ENCODE measurements at places on chromosomes 2 and 18.

GRCh38 chr18:49626842-49627467 is 65.1 kb downstream of the LIPG start:
- no peak overlapping the region for H3K4me3 ChIP-seq
- no peaks in the 10 kb centered on the region for H3K4me1 ChIP-seq
- H3K36me3 ChIP-seq: no peaks in the 10 kb centered on the region
- H3K27ac ChIP-seq: no peak overlapping the region
- no peaks in the 10 kb centered on the region for H3K27me3 ChIP-seq

DNA sequence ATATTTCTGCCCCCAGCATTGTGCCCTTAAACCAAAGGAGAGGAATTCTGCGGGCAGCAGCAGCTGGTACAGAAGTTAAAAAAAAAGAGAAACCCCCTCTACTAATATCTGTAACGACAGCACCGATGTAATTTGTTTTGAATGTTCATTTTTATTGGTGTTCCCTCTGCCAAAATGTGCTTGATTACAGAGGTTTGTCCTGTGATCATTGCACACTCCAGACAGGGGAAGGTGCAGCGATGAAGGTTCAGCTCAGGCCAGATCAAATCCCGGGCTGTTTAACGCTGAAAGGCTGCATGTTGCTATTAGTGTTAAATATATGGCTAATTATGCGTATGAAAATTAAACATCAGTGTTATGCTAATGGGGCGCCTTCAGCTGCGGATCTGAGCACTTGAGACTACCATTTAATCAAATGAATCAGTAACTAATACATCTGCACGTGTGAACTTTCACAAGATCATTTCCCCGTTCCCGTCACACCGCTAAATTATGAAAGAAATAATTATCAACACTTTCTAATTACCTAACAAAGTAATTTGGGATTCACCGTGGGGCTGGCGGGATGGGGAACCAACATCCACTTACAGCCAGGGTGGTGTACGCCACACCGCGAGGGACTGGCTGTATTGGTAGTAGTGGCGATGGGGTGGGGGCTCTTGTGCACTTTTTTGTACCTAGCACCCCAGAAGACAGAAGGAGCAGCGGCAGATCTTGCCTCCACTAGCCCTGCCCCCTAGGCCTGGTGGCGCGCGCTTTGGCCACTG is 1.5 kb upstream of the DLX1 start:
- DNase-seq: no peak
- H3K4me3 ChIP-seq: no peak overlapping the region
- H3K36me3 ChIP-seq: no peaks in the 10 kb centered on the region
- H3K27ac ChIP-seq: no peak overlapping the region
- H3K4me1 ChIP-seq: peaks cover 11% of the 10 kb centered on the region

DNA sequence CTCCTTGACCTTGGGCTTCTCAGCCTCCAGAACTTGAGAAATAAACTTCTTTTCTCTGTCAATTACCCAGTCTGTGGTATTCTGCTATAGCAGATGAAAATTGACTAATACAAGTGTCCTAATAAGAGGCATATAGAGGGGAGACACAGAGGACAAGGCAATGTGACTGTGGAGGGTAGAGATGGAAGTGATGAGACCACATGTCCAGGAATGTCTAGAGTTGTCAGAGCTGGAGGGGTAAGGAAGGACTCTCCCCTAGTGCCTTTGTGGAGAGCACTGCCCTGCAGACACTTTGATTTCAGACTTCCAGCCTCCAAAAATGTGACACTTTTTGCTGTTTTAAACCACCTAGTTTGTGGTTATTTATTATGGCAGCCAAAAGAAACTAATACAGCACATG is 74.4 kb downstream of the ACKR3 start:
- no peak overlapping the region for H3K4me3 ChIP-seq
- H3K27ac ChIP-seq: no peak overlapping the region
- H3K27me3 ChIP-seq: no peaks in the 10 kb centered on the region

- H3K36me3 ChIP-seq: no peaks in the 10 kb centered on the region
- peak overlapping the region; percentile 80 for H3K27ac ChIP-seq
- peaks cover 25% of the 10 kb centered on the region for H3K4me1 ChIP-seq
- peak overlapping the region; percentile 6 for H3K4me3 ChIP-seq
Measured at GRCh38 chr18:48841381-48842258, 109.1 kb downstream of the SMAD7 start.

DNA sequence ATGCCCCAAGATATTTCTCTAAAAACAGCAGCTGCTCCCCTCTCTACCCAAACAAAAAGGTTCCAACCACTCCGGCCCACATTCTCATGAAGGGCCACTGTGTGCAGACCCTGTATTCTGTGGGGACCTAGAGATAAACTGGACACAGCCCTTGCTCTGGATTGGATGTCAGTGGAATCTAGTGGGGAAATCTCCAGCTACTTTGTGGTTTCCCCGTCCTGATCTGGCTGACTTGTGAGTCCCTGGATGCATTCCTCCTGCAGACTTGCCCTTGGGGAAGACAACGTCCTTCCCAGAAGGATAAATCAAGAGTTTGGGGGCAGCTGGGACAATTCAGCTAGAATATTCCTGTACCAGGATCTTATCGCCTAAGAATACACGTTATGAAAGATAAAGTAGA is 151.1 kb downstream of the FSHR start:
- H3K27me3 ChIP-seq: no peaks in the 10 kb centered on the region
- H3K27ac ChIP-seq: peak overlapping the region; percentile 55
- H3K4me3 ChIP-seq: no peak overlapping the region
- no peak for DNase-seq
- H3K4me1 ChIP-seq: no peaks in the 10 kb centered on the region

- H3K27me3 ChIP-seq: no peaks in the 10 kb centered on the region
- no peak for DNase-seq
- no peak overlapping the region for H3K27ac ChIP-seq
- no peaks in the 10 kb centered on the region for H3K4me1 ChIP-seq
- no peak overlapping the region for H3K4me3 ChIP-seq
- no peaks in the 10 kb centered on the region for H3K36me3 ChIP-seq
Measured at GRCh38 chr2:1514391-1515072, 101.3 kb downstream of the TPO start.

DNA sequence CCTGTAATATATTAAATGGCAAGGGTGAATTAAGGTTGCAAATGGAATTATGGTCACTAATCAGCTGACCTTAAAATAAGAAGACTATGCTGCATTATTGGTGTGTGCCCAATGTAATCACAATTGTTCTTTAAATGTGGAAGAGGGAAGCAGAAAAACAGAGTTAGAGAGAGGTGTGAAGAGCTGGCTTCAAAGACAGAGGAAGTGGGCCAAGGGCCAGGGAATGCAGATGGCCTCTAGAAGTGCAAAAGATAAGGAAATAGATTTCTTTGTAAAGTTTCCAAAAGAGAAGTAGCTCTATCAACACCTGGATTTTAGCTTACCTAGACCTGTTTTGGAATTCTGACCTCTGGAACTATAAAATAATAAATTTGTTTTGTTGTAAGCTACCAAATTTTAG is 276.0 kb downstream of the LRRTM1 start:
- H3K27me3 ChIP-seq: no peaks in the 10 kb centered on the region
- no peaks in the 10 kb centered on the region for H3K36me3 ChIP-seq
- H3K4me1 ChIP-seq: peaks cover 5% of the 10 kb centered on the region

DNA sequence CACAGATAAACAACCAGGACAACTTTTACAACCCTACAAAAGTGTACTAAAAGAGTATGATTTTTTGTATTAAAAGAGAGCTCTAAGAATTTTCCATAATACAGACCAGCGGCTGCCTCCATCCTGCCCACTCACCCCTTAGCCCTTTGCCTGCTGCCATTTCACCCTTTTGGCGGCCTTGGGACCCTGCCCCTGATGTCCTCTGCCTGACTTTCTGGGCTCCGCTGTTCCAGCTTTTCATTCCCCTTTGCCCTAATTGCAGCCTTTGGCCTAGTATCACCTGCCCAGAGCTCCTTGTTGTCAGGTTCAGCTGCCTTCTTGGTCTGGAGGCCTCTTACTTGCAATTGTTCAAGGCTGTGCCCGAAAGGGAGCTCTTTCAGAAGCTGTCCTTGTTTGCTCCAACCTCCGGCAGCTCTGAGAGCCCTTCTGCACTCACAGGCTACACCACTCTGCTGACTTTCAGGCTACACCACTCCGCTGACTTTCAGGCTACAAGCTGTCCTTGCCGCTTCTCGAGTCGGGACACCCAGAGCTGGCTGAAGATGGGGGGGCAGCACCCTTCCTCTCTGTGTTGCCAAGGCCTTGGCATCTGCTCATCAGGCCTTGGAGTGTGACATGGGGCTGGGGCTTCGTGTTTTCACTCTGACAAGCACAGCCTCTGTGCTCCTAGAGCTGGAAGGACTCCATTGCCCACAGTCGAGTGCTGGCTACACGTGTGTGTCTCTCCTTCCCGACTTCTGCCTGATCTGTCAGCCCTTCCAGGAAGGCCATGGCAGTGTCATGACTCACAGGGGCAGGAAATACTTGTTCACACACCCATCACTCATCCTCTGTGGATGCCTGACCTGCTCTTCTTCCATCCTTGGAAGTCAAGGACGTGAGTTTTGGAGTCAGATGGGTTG is 43.1 kb upstream of the HDAC4 start:
- H3K4me1 ChIP-seq: no peaks in the 10 kb centered on the region
- peaks cover 19% of the 10 kb centered on the region for H3K27me3 ChIP-seq
- H3K27ac ChIP-seq: no peak overlapping the region
- no peaks in the 10 kb centered on the region for H3K36me3 ChIP-seq
- H3K4me3 ChIP-seq: no peak overlapping the region

GRCh38 chr18:10912790-10913545 is 236.4 kb downstream of the PIEZO2 start:
- H3K4me3 ChIP-seq: no peak overlapping the region
- no peaks in the 10 kb centered on the region for H3K4me1 ChIP-seq
- DNase-seq: no peak

GRCh38 chr2:194686569-194686968 is 970.5 kb upstream of the SLC39A10 start:
- no peaks in the 10 kb centered on the region for H3K36me3 ChIP-seq
- H3K4me1 ChIP-seq: peaks cover 3% of the 10 kb centered on the region
- DNase-seq: no peak

GRCh38 chr2:238061315-238062202 is 758 bp downstream of the SCLY start:
- DNase-seq: peak; percentile 83
- H3K4me1 ChIP-seq: peaks cover 5% of the 10 kb centered on the region

GRCh38 chr18:3223356-3223755 is 3.6 kb upstream of the MYOM1 start:
- no peak overlapping the region for H3K27ac ChIP-seq
- peaks cover 16% of the 10 kb centered on the region for H3K4me1 ChIP-seq
- no peak overlapping the region for H3K4me3 ChIP-seq
- H3K27me3 ChIP-seq: no peaks in the 10 kb centered on the region

GRCh38 chr2:113679457-113679856 is 52.4 kb downstream of the RABL2A start:
- DNase-seq: peak; percentile 49
- no peak overlapping the region for H3K4me3 ChIP-seq
- no peaks in the 10 kb centered on the region for H3K36me3 ChIP-seq
- no peak overlapping the region for H3K27ac ChIP-seq

- no peak for DNase-seq
- H3K27ac ChIP-seq: no peak overlapping the region
- no peaks in the 10 kb centered on the region for H3K36me3 ChIP-seq
- no peak overlapping the region for H3K4me3 ChIP-seq
- H3K27me3 ChIP-seq: peaks cover 11% of the 10 kb centered on the region
Measured at GRCh38 chr2:181465676-181466375, 8.6 kb downstream of the ITGA4 start.

- H3K27me3 ChIP-seq: no peaks in the 10 kb centered on the region
- no peaks in the 10 kb centered on the region for H3K36me3 ChIP-seq
- H3K4me1 ChIP-seq: no peaks in the 10 kb centered on the region
- H3K4me3 ChIP-seq: no peak overlapping the region
- DNase-seq: no peak
- no peak overlapping the region for H3K27ac ChIP-seq
Measured at GRCh38 chr2:6880200-6880733, 2.7 kb downstream of the RSAD2 start.

- no peak for DNase-seq
- no peaks in the 10 kb centered on the region for H3K36me3 ChIP-seq
- no peak overlapping the region for H3K27ac ChIP-seq
- no peak overlapping the region for H3K4me3 ChIP-seq
Measured at GRCh38 chr2:210392469-210392881, 77.5 kb upstream of the MYL1 start.

GRCh38 chr18:63907664-63908063 is at the start of gene SERPINB10:
TSS of gene SERPINB10 (plus strand) at chr18:63907958. CDS start at chr18:63915511, 7,553 bp downstream.
- H3K36me3 ChIP-seq: no peaks in the 10 kb centered on the region
- no peak within 1 kb of the TSS for H3K4me3 ChIP-seq
- no peaks in the 10 kb centered on the region for H3K27me3 ChIP-seq
- no peak for DNase-seq

DNA sequence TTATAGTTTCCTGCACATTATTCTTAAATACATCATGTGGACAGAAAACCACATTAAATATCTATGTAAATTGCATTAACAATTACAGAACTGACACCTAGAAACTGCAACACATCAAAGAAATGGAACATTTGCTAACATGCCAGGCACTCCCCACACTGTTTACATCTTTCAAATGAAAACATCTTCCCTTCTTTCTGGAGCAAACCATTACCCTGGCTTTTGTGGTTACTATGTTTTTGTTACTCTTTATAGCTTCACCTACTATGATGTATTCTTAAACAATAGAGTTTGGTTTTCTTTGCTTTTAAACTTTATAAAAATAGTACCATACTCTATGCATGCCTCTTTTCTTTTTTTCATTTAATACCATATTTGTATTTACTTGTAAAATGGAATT is 1894.5 kb upstream of the CELF4 start:
- no peak for DNase-seq
- H3K27me3 ChIP-seq: no peaks in the 10 kb centered on the region
- no peak overlapping the region for H3K27ac ChIP-seq
- H3K4me1 ChIP-seq: peaks cover 3% of the 10 kb centered on the region
- no peaks in the 10 kb centered on the region for H3K36me3 ChIP-seq

- H3K27ac ChIP-seq: no peak overlapping the region
- DNase-seq: no peak
- no peaks in the 10 kb centered on the region for H3K36me3 ChIP-seq
- no peaks in the 10 kb centered on the region for H3K4me1 ChIP-seq
Measured at GRCh38 chr2:37167636-37168180, 10.9 kb upstream of the EIF2AK2 start.

DNA sequence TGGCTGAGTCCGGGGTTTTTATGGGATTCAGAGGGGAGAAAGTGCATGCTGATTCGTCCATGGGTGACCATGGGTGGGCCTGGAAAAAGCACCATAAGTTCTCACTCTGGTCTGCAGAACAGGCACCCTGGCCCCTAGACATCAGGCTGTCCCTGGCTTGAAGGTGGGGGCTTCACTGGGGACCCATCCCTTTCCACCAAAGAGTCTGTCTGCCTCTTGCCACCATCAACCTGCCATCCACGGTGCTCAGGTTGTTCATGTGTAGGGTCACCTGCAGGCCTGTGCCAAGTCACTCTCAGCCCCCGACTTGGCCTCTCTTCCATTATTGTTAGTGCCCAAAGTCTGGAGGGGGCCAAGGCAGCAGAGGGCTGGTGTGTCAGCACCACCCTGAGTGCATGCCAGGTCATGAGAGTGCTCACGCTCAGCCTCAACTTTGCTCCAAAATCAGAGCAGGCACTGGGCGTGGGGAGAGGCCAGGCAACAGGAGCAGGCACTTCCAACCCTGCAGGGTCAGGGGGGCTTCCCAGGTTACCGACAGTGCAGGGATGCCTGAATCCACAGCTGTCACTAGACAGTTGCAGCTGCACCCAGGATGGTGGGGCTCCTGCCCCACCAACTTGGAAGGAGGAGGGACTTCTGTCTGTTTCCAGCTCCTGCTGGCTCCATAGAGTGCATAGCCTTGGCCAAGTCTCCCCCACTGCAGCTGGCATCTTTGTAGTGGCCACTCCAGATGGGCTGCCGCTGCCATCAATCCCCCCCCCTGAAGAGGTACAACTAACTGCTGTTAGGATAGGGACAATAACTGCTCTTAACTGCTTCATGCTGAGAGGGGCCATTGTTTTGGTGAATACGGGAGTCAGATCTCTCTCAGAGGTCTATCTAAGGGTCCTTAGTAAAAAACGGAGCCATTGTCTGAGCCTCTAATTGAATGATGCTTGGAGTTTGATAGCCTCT is 209.3 kb downstream of the AKAIN1 start:
- peak; percentile 73 for DNase-seq
- no peaks in the 10 kb centered on the region for H3K27me3 ChIP-seq
- H3K4me1 ChIP-seq: peaks cover 7% of the 10 kb centered on the region
